ENCODE measurements at places on chromosomes 2 and 18. TPM values are rescaled to one million over a fixed set of nuclear protein-coding genes. Genes with fewer than 3 reads are reported as not detected.

GRCh38 chr2:240351826-240352426 lies 83.5 kb upstream of the GPC1 start:
- no peak for DNase-seq

DNA sequence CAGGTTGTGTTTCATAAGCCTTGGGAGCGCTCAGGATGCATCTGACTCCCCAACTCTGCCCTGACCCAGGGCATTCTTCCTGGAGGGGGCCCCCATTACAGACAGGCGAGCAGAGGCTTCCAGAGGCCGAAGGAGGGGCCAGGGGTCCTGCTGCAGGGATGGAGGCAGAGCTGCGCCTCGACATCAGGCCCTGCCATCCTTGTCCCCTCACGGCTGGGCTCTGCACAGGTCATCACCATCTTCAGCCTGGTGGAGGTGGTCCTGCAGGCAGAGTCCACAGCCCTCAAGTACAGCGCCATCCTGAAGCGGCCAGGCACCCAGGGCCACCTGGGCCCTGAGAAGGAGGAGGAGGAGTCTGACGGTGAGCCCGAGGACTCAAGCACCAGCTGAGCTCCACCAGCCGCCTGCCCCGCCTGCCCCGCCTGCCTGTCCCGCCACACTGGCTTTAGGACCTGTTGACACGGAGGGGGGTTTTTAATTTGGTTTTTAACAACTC lies 42.3 kb upstream of the ALPP start:
- DNase-seq = peak; percentile 5

- no peak for DNase-seq
These were observed 21.3 kb upstream of the ALLC start for GRCh38 chr2:3636586-3637310.

GRCh38 chr2:172513524-172513900 lies 42.4 kb upstream of the PDK1 start:
- no peak for DNase-seq

GRCh38 chr2:79860228-79861058 lies 347.6 kb downstream of the CTNNA2 start:
- DNase-seq = no peak

DNA sequence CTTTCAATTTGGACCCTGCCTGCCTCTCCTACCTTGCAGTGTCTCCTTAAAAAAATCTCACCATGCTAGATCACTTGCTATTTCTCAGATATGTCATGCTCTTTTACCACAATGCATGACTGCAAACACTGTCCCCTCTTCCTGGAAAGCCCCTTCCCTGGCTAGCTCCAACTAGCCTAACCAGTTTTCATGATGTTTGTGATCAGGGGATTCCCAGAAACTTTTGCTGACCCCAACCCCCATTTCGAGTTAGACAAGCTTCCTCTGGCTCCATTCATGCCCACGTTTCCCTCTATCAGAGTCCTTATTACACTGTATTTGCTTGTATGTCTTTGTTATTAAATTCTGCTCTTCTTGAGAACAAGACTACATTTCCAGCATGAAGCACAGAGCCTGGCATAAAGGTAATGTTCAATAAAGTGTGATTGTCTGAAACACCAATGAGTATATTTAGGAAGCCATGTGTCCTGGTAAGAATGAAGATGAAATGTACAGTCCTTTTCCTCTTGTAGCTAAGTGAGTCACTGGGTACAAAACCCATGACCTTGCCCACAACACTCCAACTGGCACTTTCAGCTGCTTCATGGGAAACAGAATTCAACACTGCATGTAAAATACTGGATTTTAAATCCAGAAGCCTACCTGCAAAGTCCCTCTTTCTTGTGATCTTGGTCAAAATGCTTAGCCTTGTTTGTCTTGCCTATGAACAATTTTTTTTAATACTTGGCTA lies 62.0 kb upstream of the ATL2 start:
- no peak for DNase-seq

GRCh38 chr2:160568856-160569255 lies 75.2 kb upstream of the RBMS1 start:
- DNase-seq = no peak

GRCh38 chr18:10242936-10243680 lies 211.3 kb upstream of the APCDD1 start:
- DNase-seq = no peak

GRCh38 chr18:4102901-4103300 lies 352.2 kb downstream of the DLGAP1 start:
- DNase-seq = no peak

DNA sequence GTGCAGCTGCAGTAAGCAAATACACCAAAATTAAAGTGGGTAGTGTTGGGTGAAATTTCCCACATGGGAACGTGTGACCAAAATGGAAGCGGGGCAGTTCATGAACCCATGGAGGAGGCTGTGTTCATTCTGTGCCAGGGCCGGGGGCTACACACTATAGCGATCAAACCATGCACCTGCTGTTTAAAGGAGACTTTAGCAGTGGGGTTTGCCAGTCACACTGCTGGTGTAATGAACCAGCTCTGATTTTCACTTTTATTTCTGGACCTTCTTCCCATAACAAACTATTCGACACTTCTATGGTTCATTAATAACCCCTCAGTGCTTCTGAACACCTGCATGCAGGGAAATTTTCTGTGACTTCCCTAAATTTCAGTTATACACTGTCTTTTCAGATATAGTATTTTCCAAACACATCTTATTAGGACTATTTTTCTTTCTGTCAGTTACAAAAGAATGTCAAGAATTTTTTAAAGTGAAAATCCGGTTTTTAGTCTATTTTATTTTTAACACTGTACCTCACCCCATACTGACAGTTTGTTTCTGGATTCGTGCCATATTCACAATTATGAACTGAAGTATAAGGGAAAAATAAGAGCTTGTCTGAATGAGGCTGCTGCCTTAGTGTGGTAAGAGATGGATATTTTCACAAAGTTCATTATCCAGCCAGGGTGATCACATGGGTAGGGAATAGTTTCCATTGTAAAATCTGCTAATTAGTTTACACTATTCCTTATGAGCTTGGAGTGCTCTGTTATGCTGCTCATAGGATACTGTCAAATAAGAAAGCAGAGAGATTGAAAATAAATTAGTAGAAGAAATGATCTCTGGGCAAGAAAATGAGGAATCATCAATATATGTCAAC lies 111.3 kb upstream of the CAVIN2 start:
- no peak for DNase-seq

DNA sequence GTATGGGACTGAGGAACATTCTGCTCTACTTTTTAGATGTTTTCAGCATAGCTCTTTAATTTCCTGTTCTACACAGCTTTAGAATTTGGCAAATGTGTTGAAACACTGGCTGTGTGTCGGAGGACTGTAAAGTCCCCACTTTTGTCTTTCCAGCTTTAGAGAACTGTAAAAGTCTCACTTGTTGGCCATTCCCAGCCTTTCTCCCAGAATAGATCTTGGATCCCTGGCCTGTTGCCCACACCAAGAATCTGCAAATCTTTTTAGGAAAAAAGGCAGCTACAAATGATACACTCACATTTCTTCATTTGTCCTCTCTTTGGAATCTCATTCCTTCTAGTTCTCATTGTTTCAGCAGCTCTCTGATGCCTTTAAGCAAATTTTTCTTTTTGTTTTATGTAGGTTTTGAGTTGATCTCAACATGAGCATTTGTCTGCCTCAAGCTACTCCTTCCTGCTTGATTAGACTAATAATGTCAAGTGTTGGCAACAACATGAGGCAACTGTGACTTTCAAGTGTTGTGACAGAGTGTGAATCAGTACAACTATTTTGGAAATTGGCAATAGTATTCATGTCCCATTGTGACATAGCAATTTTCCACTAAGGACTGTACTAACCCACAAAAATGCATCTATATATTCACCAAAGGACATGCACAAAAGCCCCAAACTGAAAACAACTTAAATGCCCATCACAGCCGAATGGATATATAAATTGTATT lies 610.8 kb downstream of the EPHA4 start:
- no peak for DNase-seq

DNA sequence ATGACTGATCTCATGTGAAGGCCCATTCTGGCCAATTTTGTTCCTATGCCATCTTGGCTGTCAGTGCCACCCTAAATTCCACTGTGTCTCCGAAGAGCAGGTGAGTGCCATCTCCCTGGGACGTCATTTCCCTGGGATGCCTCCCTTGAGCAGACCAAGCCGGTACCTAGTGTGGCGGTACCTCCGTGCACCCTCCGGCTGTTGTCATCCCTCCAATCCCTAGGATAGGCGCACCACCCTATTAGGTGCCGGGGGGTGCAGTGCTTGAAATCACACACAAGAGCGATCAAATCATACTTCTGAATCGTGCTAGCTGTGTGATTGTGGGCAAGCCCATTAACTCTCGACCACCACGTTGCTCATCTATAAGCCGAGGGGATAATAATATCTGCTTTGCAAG lies 81.8 kb upstream of the GLI2 start:
- DNase-seq = no peak

GRCh38 chr2:187158452-187158851 lies 289.6 kb downstream of the CALCRL start:
- DNase-seq = no peak

GRCh38 chr2:45822272-45822630 lies 170.8 kb downstream of the PRKCE start:
- no peak for DNase-seq

- DNase-seq = no peak
These were observed 121.5 kb upstream of the SP3 start for GRCh38 chr2:174086708-174087107.

DNA sequence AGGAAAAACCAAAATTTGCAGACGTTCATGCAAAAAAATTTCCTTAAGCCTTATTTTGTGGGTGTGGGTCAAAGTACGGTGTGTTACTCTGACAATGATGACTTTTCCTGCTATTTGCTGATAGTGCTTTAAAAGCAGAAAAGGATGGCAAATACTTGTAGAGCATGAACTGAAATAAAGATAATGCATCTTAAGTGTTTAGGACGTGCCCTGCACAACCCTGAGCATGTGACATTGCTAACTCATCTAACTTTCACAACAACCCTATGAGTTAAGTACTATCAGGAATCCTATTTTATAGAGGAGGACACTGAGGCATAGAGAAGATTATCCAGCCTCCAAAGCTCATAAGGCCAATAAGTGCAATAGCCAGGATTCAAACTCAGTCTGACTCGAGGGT lies 143.3 kb downstream of the RNF152 start:
- DNase-seq = no peak

- DNase-seq = no peak
These were observed 646.0 kb downstream of the ZEB2 start for GRCh38 chr2:143873886-143874285.

DNA sequence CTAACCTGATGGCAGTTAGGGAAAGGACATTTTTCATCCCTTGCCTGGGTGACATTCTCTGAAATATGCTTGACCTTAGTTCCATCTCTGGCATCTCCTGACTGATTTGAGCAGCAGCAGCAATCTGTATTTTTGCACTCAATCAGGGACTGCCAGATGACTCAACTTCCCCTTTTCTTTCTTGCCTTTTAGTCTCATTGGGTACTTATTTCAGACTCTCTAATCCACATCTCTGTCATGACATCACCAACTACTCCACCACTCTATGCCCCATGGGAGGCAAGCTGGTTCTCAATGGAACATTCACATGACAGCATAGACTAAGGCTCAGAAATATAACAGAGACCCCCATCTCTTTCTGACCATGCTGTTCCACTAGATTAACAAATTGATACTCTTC lies 254.2 kb downstream of the RIT2 start:
- DNase-seq = no peak

GRCh38 chr2:763766-764525 lies 86.7 kb upstream of the TMEM18 start:
- no peak for DNase-seq

DNA sequence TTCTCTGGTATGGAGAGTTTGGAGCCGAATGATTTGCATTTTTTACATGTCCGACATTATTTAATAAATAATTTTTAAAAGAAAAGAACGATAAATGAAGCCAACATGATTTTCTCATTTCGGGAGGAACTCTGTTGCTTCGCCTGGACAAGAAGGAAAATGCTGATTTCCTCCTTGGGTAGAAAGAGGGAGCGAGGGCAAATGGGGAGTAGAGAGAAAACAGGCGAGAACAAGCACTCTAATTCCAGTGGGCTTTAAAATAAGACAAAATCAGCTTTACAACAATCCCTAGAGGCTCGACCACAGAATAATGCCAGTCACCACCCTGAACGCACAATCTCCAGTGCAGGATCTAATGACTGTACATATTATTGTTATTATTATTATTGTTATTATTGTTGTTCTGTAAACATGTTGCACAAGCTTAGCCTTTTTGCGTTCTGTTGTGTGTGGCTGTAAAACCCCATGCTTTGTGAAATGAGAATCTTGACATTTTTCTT lies 3.7 kb downstream of the DLX1 start:
- DNase-seq = no peak

- no peak for DNase-seq
These were observed 2.4 kb upstream of the STK11IP start for GRCh38 chr2:219595256-219595655.

- no peak for DNase-seq
These were observed 33.4 kb downstream of the YPEL5 start for GRCh38 chr2:30180226-30180625.

DNA sequence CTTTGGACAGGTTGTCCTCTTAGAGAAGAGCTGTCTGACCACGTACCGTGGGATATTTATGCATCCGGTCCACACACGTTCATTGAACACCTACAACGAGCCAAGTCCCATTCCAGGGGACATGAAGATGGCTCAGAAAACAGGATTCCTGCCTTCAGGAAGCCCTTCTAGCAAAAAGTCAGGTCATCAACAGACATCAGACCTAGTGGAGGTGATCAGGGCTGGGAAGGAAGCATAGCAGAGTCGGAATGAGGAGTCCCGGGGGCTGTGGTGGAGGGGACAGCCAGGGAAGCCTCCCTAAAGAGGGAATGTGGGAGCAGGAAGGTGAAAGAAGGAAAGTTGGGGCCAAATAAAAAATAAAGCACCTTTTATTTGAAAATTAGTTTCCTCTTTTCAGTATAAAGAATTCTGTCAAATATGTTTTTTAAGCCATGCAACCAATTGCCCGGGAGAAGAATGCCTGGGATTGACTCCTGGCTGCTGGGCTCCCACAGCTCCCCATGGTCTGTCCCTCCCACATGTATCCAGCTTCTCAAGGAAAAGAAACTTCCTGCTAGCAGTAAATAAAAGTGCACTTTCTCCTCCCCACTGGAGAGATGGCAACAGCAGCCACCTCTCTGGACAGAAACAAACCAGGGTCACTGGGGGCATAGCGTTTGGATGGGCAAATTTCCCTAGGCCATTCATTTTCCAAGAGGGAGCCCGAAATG lies 144.8 kb downstream of the SMAD7 start:
- DNase-seq = peak; percentile 2

The CYS1 gene
- total RNA-seq = 0.18 TPM

The RGPD4 gene
- 0.04 TPM for total RNA-seq

The KCNS3 gene
- 25.8 TPM for total RNA-seq

The PARD6G gene
- total RNA-seq = 0.40 TPM

The SERPINB10 gene
- not detected for total RNA-seq

The MSTN gene
- 1.3 TPM for total RNA-seq

The CXCR4 gene
- 4.3 TPM for total RNA-seq
